ENCODE measurements at places on chromosomes 7 and 10.
A peak's percentile ranks its signal among the peaks of the same experiment; 100 is the strongest.

DNA sequence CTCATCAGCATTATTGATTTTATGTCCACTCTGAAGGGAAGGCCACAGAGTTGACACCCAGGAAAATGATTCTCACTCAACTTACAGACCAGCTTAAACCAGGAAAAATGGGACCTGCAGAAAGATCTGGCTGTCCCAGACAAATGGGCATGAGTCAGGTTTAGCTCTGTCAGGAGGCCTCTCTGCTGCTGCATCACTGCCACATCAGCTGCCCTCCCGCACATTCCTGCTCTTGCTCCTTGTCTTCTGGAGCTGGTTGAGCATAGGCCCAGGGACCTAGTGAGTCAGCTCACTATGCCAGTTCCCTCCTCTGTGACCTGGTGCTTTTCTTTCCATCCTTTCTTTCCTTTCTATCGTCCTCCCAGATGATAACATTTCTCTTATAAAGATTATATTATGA lies 18.8 kb upstream of the SMNDC1 start:
- peak; percentile 84 for DNase-seq

GRCh38 chr10:21020545-21020944 lies 123.4 kb upstream of the NEBL start:
- peak; percentile 9 for DNase-seq

DNA sequence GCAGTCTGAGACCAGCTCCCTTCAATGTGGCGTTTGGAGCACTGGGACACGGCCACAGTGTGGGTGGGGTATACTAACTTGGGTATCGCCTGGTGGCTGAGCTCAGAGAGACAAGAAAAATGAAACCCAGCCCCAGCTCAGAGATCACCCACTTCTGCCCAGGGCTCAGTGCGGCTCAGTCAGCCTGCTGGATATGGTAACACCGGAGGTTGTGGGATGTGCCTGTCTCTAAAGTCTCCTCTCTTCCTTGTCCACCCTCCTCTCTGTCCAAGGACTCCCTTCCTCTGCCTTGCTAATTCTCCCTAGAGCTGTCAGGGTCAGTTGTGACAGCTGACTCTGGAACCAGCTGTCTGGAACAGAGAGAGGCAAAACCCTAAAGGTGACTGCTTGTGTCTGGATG lies 149.1 kb downstream of the PTPN20 start:
- no peak for DNase-seq

DNA sequence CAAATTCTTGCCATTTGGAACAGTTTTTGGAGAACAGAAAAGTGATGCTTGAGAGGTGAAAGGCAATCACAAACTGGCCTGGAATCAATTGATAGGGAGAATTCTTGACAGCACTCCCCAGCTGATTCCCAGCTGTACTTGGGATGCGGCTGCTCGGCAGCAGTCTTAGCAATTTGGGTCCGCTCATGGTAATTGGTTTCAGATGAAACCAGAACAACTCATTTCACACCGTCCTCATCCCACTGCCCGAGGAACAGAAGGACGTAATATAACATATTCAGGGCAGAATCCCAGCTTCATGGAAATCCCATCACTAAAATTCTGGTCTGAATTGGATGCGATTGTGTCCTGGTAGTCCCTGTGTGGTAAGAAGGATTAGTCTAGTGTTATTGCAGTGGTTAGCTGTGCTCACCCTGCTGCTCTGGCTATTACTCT lies 223.3 kb upstream of the FERD3L start:
- DNase-seq = no peak

DNA sequence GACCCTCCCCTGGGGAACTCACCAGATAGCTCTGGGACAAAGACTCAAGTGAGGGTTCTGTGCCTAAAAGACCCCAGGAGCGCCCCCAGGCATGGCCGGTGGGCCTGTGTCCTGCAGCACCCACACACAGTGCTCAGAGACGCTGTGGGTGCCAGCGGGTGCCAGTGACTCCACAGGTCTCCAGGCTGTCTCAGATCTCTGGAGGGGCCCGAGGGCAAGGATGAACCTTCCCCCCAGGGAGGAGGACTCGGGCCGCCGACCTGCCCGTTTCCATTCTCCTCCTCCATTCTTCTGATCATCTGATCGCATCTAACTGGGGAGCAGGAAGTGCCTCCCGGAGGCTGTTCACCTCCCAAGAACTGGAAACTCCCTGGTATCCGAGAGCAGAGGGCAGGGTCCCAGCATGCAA lies 980 bp downstream of the ADAM8 start:
- no peak for DNase-seq

DNA sequence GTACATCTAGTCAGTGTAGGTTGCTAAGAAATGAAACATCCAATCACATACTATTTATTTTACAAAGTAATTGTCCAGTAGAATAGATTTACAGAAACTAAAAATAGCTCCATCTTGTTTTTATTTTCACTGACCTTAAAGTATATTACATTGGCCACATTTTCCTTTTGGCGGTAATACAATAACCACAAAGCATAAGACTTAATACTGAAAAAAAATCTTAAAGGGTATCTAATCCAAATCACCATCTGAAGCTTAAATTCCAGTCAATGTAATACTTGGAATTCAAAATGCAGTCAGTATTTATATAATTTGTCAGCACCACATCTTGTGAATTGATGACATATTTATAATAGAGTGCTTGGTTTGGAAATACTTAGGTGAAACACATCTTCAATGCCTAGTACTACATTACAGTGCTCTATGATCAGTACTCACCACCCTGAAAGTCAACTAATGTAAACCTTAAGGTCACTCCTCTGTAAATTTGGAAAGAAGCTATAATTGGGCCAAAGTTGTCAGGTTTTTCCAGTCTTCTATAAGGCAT lies 8.9 kb downstream of the ANKMY2 start:
- DNase-seq = peak; percentile 50

Measured in astrocyte of the spinal cord (primary cell).